NCI-H2029 (cell line): ENCODE measurements at places on chromosomes 6 and 20.

DNA sequence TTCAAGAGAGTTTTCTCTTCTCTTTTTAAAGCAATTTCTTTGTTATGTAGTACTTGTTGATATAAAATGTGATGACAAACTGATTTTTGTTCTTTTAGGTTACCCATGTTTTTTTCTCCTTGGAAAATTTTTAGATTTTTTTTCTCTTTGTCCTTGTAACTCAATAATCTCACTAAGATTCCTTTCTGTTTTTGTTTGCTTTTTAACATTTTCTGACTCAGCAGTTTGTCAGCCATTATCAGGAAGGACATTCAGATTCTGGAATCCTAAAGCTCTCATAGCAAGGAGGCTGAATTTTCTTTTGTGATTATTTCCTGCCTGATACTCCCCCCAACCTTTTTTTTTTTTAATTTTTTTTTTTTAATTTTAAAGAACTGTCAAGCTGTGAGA, 75.2 kb upstream of the CITED2 start:
- no peak for DNase-seq

- no peak for DNase-seq
Observed at GRCh38 chr6:17099401-17100059, 2.3 kb upstream of the STMND1 start.

DNA sequence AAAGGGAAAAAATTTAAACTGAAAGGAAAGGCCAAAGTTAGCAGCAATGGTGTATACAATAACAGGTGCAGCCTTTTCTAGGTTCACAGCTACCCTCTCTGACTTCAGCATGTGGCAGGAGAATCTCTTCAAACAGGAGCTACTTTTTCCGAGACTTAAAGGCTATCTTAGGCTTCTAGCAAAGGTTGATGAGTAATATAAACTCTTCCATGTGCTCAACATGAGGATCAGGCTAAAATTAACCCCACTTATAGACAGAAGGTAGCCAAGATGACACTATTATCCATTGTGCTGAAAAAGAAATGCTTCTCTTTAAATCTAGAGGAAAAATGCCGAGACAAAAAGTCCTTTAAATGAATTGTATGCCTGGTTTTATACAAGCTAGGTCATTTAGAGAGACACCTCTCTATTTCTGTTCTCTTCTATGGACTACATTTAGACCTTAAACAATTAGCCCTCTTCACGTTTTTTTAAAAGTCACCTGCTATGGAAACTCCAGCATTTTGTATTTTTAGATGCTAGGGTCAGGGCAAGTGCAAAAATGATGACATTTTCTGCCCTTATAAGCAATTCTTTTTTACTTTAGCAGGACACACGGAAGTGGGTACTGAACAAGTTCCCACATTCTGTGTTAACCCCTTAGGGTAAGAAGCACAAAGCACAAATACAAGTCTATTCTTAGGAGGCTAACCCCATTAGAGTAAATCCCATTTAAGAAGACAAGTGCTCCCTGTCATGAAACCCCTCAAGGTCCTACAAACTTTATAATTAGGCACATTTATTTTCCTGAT, 216.8 kb upstream of the CITED2 start:
- DNase-seq = no peak

GRCh38 chr6:139288496-139289040, 3.2 kb downstream of the TXLNB start:
- DNase-seq = no peak

DNA sequence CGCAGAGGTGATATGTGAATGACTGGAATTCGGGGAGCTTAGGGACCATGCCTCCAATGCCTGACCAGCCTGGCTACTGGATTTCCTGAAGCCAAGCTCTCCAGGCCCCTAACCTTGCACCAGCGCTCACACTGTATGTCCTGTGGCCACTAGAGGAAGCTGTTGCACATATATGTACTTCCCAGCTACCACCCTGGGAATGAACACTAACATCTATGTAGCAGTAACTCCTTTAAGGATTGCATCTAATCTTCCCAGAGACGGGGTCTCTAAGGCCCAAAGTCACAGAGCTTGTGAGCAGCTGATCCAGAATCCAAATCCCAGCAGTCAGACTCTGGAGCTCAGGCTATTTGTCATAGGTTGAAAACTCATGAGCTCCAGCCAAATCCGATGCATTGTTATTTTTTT, 20.4 kb upstream of the BPIFB1 start:
- peak; percentile 38 for DNase-seq

DNA sequence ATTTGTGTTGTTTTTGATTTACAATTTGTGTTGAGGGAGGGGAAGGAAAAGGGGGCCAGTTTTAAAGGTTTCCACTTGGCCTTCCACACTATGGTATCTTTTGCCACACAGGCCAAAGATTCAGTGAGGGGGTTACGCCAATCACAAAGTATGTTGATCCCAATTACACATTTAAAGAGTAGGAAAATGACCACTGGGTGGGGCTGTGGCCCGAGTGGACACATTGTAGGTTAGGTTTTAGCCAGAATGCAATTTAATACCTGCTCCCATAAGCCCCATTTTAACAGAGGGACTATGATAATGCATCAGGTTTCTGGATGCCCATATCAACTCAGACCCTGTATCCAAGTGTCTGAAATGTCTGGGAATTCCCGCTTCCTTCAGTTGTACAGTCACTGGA, 15.6 kb downstream of the VGLL2 start:
- DNase-seq = no peak

GRCh38 chr20:41476013-41476441, 109.4 kb upstream of the EMILIN3 start:
- peak; percentile 70 for DNase-seq

- DNase-seq = no peak
Observed at GRCh38 chr6:43705996-43706395, 18.4 kb upstream of the MRPS18A start.

- DNase-seq = no peak
Observed at GRCh38 chr6:21163110-21163837, 430.3 kb upstream of the SOX4 start.

- DNase-seq = no peak
Observed at GRCh38 chr6:111761783-111762312, 111.4 kb downstream of the FYN start.

GRCh38 chr6:163786995-163787671, 372.6 kb downstream of the QKI start:
- DNase-seq = no peak

DNA sequence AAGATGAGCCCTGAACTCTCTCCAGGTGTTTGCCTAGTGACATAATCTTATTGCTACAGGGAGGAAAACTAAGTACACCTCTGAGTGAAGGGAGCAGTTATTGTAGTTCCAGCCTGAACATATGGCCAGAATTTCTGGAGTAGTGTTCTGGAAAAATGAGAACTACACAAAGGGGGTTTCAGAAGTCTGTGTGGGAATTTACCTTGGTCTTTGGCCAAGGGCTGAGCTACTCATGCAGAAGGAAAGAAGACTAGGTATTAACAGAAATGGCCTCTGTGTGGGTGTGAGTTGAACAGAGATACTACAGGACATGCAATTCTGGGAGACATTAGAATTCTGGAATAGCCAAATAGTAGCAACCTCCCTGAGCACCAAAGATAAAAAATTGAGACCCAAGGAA, 1009.7 kb upstream of the GJE1 start:
- no peak for DNase-seq

DNA sequence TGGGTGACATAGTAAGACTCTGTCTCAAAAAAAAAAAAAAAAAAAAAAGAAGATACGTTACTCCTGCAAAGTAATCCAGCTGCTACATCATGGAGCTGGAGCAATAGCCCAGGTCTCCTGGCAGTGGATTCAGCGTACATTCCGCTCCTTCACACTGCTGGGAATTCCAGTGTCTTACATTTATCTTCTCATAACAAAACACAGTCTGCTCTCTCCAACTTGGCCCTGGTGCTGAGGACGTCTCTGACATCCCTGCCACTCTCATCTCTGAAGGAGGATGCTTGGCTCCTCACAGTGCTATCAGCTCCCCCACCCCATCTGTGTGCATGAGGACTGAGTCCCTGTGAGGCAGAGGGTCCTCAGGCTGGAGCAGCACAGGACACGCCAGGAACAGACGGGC, 529.8 kb downstream of the CD83 start:
- DNase-seq = no peak

DNA sequence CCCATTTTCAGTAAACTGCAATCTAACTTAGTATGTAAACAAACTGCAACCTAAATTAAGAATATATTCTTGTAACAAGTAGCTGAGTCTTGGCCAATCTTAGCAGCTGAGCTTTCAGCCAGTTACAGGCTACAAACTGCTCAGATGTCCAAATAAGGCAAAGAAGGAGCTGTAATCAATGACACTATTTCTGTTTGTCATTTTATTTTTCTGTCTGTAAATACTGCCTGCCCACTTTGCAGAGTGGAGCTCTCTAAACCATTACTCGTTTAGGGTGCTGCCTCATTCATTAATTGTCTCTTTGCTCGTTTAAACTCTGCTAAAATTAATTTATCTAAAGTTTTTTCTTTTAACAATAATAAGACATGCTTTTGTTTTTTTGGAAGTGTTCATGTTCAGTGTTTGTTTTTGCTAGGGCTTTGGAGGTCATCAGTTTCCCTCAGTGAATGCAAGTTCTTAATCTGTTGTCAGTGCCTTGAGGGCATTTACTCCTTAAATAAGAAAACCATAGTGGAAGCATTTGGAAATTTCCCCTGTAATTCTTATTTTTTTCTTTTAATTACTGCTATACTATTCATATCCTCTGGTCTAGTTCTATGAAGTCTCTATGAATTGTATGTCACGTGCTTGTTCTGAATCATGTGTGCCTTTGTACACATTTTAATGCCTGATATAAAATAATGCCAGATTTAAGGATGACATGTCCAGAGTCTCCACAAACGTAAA, 3.6 kb upstream of the PRL start:
- no peak for DNase-seq

DNA sequence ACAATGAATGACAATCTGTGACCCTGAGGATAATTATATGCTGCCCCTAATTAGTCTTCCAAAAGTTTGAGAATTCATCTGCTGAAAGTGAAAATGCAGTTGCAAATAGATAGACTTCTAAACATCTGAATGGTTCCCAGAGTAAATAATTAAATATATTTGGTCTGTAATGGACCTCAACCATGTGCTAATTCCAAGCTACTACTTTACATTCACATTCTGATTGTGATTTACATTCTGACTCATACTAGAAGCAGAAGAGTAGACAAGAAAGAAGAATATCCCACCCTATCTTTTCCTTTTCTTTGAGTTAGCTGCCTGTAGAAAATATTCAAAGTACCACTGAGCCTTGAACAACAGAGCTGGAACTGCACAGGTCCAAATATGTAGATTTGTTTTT, 80.8 kb downstream of the PTPRK start:
- DNase-seq = no peak

DNA sequence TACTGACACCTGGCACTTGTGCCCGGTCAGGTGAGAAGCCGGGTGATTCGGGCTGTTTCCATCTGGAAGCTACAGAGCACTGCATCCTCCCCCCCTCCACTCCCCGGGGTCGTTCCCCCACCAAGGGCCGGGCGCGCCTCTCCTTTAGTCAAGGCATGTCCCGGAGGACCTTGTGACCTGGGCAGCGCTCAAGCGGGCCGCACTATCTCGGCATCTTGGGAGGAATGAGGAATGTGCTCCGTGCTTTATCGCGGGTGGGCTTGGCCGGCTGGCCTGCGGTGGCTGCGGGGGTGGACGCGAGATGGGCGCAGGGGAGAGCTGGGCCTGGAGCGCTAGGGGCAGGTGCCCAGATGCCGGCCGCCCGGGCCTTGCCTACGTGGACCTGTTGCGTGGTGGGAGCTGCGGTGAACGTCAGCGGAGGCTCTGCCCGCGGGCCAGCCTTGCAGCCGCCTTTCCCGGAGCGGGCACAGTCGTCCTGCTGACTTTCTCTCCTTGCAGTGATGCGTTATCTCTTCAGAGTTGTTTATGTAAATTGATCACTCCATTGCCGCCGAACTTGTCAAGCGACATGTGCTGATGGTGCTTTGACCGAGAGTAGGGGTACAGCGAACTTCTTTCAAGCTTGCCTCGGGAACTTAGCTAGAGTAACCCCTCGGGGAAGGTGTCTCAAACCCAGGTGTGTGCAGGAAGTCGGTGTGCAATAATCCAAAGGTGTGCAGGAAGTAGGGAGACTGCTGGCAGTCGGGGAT, 1.1 kb downstream of the LRRC1 start:
- DNase-seq = no peak

DNA sequence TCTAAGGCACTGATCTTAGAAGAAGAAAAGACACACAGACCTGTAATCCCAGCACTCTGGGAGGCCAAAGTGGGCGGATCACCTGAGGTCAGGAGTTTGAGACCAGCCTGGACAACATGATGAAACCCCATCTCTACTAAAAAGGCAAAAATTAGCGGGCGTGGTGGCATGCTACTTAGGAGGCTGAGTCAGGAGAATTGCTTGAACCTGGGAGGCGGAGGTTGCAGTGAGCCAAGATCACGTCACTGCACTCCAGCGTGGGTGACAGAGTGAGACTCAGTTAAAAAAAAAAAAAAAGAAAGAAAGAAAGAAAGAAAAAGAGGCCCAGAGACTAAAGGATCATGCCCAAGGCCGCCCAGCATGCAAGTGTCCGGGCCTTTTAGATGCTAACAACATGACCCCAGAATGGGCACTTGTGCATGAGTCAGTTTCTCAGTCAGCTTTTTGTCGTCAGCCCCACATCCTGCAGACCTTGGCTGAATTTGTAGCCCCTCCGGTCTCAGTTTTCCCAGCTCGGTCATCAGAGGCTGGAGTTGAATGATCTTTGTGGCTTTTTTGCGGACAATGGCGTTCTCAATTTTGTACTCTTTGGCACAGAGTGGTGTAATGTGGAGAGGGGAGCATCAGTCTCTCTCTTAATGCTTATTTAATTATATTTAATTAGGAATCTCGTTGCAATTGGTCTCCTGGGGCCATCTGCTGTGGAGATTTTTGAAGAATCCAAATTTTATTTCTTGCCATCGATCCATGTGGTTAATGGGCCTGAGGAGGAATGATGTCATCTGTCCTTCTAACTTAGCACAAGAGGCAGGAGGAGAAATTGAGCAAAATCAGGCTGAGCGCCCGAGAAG, 30.6 kb upstream of the APCDD1L start:
- no peak for DNase-seq

- peak; percentile 24 for DNase-seq
Observed at GRCh38 chr20:61251529-61252393, at the start of gene CDH4. TSS of gene CDH4 (plus strand) at chr20:61252261.

DNA sequence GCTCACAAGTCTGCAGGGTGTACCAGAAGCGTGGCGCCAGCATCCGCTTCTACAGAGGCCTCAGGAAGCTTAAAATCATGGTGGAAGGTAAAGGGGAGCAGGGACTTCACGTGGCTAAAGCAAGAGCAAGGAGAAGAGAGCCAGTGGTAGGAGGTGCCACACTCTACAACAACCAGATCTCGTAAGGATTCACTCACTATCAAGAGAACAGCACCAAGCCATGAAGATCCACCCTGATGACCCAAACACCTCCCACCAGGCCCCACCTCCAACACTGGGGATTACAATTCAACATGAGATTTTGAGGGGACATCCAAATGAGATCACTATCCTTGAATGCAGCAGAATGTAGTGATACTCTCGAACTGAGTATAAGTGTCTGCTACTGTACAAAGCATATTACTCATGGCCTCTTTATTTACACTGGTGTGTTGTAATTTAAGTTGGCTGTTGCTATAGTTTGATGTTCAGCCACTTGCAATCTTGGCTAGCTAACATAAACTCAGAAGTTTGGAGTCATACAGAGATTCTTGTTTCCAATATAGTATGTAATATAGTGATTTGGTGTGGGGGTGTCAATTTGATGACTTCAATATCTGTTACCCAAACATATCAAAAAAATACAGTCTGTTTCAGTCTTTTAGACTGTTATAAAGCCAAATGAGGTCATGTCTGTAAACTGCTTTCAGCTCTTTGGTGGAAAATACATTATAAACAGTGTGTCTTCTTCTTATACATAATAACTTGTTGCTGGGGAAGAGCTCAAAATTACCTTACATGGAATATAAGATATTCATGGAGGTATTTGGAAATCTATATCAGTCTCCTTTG, 39.4 kb upstream of the MYLIP start:
- DNase-seq = no peak
